ENCODE measurements at places on chromosomes 11 and 22.

GRCh38 chr11:74278721-74279161 is 32.7 kb downstream of the P4HA3 start:
- DNase-seq: no peak

- no peak for DNase-seq
These were observed 117.3 kb downstream of the MPPED2 start for GRCh38 chr11:30468881-30469280.

DNA sequence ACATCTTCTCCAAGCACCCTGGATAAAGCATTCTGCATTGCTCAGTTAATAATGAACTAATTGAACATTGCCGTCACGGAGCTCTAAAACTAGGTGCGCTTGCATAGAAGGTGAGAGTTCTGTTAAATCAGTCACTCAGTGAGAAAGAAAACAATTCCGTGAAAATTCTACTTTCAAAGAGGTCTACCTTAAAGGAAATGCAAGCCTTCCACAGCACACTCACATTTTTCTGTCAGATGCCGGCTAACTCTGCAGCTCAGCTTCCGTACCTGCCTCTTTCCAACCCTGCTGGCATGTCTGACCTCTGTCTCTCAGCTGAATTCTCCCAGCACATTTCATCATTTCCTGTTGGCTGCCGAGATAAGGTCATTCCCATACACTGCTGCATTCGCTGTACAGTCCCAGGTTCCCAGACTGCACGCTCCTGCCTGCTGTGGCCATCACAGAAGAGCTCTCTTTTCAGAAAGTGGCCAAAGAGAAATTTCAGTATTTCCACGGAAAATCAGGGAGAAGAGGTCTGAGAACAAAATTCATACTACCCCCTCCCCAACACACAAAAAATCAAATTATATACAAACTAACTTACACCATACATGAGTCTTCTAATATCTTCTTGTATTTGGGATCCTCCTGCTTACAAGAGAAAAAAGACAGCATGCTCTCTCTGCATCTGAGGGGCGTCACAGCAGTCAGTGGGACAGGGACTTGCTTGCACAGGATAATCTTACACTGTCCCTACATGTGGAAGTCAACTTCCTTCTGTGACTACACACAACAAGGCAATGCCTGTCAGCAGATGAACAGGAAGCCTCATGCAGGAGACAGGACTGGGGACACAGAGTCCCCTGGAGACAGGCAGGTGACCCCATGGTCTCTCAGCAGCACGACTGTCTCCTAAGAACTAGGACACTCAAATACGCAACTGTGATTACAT is 55.1 kb downstream of the PACSIN2 start:
- DNase-seq: no peak

DNA sequence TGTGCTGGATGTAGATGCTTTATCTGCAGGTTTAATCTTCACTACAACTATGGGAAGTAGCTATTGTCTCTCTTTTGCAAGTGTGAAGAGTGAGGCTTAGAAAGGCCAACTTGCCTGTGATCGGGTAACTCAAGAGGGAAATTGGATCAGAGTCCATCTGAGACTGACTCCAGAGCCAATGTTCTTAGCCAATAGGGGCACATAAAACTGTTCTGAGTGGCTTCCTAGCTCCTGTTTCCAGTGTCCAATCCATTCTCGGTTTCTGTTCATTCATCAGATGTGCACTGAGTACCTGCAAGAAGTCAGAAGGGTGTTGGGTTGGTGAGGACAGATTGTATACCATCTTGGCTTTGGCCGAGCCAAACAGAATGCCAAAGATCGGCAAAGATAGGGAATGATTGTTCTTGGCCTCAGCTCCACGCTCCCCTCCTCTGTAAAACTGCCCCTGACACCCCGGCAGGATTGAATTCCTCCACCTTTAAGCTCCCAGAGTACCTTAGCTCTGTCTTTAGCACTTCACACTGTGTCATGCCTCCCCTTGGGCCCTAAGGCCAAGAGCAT is 100.0 kb downstream of the PTPRJ start:
- DNase-seq: no peak

DNA sequence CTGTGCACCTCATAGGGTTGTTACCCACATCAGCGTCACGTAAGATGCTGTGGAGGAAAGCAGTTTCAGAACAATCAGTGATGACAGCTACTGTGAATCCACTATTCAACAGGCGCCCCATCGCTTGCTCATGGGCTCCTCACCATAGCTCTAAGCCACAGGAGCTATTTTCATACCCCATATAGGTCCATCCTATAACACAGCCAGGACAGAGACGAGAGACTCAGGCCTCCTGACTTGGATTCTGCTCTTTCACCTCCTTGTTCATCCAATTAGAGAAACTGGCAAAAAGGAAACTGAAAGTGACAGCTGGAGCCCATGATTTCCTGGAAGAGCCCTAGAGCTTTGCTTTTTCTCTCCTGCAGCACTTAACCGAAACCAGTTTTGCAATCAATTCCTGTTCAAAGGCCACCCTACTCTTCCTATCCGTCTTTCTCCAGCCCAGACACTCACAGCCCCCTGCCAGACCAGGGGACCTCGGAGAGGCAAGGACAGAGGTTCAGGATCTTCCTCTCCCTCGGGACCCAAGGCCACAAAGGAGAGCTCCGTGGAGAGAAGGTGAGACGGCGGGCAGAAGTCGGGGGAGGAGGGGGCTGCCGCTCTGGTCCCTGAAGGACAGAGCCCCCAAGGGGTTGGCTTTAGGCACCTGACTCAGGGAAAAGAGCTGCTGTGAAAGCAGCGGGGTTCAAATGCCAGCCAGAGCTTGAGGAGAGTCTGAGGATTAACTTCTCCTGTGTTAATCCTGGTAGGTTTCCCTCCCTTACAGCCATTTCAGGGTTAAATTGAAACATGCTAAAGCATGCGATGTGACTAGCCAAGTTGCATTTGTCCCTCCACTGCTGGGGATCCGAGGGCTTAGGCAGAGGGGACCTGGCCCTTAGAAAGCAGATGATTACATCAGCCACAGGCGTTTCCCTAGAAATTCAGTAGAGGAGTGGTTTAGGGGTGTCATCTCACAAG is at the start of gene APOL6:
TSS of gene APOL6 (plus strand) at position 381 of the 960 bp plus-strand sequence. CDS start 7,980 bp downstream, outside the sequence.
- DNase-seq: no peak

DNA sequence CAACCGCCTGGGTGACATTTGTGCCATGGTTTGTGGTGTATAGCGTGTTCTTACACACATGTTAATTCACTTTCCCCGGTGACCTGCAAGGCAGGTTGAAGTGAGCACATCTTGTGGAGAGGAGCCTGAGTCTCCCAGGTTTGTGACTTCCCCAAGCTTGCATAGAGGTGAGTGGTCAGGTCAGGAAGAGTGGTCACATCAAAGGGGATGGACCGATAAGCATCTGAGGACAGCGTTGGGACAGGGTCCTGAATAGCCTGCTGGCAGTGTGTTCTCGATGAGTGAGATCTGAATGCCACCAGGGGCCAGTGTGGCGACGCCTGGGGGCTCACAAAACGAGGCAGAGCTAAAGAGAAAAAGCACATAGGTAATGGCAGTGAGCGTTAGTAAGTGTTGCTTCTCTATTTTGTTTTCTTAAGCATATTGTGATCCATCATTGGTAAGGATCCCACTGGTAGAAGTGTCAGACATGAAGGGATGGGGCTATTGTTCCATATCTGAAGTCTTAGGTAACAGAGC is 154.6 kb downstream of the GRIK4 start:
- no peak for DNase-seq

GRCh38 chr11:131823772-131824171 is 453.4 kb downstream of the NTM start:
- no peak for DNase-seq

- DNase-seq: no peak
These were observed 15.7 kb upstream of the MYEOV start for GRCh38 chr11:69278091-69278867.

DNA sequence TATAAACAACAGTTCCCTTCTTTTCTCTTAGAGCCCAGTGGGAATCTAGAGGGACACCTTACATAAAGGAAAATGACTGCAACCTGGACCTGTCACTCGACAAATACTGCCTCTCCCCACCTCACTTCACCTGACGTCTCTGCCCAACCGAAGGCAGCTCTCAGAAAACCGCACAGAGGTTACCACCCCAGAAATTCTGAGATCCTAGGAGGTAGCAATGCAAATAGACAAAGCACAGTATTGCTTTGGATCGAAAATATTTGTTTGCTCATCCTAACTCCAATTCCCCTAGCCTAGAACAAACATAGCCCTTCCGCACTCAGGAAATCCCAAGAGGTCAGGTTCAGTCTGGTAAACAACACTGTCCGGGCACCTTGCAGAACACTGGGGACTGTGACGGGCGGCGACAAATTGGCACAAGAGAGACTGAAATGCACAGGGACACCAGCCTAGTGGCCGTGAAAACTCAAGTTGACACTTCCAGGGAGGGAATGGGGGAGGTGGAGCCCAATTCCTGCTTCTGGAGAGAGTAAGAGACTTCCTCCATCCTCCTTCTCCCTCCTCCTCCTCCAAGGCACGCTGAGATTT is 420 bp upstream of the TRIM44 start:
- no peak for DNase-seq

DNA sequence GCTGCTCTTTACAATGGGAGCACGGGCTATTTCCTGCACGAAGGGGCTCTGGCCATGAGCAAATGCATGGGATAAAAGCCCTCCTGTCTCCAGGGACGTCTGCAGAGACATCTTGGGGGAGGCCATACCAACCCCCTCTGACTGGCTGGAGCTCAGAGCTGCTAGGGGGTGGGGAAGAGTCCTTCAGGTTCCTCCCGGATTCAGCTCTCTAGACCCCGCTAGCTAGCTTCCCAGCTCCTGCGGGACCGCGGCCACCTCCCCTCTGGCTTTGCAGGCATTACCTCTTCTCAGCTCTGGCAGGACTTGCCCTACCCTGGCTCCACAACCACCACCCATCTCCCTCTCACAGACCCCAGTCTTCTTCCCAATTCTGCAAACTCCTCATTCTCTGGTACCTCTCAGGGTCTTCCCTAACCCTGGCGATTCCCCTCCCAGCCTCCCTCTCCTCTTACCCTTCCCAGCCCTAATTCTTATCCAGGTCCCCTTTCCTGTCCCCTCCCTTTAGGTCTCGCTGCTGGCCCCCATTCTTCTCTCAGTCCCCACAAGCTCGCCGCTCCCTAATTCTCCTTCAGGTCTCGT is 802 bp downstream of the SYT13 start:
- DNase-seq: no peak

- DNase-seq: no peak
These were observed 14.1 kb upstream of the ARAP1 start for GRCh38 chr11:72766152-72766902.

DNA sequence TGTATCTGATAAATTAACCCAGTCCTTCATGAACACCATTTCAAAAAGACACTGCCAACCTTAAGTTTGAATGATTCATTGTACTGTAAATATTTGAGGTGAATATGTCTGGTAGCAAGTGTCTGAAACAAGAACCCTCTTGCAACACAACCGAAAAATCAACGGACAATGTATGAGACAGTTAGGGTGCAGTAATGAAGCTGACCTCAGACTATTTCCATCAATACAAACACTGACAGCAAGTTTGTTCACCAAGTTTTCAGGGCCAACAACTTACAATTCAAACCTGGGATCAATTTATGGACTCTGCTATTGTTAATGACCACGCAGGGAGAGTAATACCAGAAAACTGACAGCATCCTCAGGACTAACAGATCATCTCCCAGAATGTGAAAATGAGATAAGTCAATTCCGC is 126.3 kb downstream of the CADM1 start:
- DNase-seq: no peak

DNA sequence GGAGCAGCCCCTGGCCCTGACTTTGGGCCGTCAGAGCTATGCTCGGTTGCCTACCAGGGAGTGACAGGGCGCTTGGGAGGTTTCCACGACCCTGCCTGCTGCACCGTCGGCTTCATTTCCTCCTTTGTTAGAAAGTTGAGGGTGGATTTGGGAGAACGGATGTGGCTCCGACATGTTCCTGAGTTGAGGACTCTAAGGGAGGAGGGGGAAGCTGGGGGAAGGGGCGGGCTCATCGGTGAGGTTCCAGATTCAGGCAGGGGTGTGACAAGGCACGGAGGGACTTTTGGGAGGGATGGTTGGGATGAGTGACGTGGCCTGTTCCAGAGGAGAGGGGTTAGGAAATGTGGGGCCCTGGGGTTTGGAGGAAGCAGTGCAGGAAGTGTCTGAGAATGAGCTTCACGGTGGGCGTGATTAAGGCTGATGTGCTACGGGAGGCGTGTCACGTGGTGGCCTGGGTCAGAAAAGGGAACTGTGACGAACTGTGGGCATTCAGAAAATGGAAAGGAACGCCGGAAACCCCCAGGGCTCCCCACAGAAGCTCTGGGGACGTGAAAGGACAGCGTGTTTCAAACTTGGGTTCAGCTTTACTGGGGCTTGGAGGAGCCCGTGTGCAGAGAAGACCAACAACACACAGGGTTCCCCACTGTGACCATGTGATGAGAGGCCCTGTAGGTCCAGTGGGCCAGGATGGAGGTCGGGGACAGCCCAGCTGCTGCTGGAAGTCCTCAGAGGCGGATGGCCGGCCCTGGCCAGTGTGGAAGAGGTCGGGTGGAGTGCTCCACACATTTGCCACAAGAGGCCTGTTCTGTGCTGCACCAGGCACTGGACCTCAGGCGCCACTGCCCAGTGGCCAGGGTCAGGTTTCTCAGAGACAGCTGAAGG is 2.8 kb downstream of the PARVB start:
- DNase-seq: no peak

- DNase-seq: no peak
These were observed 129.8 kb upstream of the KIRREL3 start for GRCh38 chr11:127130321-127130720.

GRCh38 chr22:41239443-41240128 is 1.1 kb downstream of the CHADL start:
- DNase-seq: no peak

DNA sequence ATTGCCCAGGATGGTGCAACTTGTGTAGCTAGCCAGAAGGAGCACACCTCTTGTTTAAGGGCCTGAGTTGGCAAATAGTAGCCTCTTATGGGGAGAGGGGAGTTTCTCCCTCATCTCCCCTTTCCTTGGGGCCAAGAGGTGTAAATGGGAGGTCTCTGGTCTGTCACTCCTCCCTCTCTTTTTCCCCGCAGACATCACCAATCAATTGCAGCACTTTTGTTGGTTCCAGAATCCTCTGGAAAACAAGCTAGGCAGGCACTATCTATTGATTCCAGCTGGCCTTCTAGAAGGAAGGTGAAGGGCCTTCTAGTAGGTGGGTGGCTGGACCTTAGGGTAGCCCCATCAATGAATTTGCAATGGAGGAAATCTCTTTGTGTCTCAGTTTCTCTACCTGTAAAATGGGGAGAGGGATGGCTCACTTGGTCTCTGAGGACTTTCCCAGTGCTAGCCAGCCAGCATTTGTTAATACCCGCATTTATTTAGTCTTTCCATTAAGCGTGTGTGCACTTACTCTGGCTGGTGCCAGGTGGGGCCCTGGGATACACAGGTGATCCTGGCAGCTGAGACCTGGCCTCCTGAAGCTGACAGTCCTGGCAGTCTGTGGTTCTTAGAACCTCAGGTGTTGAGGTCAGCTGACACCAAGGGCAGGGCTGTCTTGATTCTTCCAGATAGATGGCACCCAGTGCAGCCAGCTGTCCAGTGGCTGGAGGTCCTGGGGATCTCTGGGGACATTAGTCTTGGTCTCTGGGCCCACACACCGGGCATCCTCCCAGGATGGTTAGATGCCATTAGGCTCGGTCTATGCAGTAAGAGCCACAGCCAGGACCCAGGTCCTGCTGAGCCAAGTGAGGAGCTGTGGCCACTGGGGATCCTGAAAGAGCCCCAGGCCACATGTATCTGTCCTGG is 51.7 kb downstream of the TSPAN18 start:
- no peak for DNase-seq

All from cortex of kidney (tissue), 1 donor.